ENCODE measurements at places on chromosomes 1 and 21.

- no peak for DNase-seq
Measured at GRCh38 chr1:213931836-213932235, 55.9 kb upstream of the PROX1 start.

DNA sequence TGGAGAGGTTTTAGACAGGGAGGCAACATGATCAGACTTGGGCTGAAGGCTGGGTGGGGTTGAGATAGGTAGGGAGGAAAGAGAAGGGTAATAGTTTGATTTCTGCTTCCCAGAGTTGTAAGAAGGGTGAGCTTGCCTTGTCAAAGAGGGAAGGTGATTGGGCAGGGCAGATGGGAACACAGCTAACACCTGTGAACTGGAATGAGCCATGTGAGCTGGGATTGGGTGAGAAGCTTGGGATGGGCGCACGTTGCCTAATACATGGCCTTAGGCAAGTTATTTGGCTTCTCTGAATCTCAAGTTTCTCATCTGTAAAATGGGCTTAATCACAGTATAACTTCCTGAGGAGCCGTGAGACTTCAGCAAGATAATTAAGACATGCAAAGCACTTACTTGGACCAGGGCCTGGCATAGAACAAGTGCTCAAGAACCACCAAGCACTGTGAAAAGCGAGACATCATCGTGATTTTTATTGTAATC, 33.8 kb upstream of the ID3 start:
- no peak for DNase-seq

GRCh38 chr1:85577419-85578320, 2.9 kb upstream of the CCN1 start:
- DNase-seq, result no peak

DNA sequence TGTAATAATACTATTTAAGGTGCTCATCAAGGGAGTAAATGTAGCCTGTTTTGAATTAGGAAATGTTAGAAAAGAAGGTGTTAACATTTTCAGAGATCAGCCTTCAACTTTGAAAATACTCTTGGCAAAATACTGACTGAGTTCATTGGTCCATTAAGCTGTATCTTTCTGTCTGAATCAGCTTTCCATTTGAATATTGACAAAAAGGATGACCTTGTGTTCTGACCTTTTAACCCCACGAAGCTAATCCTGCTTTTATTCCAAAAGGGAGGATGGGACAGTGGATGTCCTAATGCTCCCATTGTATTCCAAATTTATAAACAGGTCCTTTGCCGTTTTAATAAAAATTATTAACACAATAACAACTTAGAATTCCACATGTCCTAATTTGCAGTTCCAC, 259.7 kb upstream of the NRIP1 start:
- DNase-seq, result no peak

DNA sequence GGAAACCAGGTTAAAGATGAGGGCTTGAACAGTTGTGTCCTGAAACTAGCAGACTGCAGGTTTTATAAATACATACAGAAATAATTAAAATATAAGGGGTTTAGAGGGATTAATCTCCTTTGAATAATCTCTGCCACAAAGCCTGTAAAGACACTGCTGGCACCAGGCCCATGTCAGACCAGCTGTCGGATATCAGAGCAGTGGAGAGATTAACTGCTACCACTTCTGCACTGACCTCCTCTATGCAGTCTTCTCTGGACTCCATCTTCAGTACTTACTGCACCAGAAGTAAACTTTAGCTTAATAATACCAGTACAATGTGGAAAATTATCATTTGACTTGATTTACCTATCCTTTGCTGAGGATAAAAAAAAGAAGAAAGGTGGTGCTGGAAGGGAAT, 128.6 kb downstream of the LHX4 start:
- no peak for DNase-seq

GRCh38 chr1:84785271-84786036, 95.2 kb upstream of the SSX2IP start:
- no peak for DNase-seq

GRCh38 chr1:245690946-245691541, 536.3 kb downstream of the KIF26B start:
- no peak for DNase-seq

GRCh38 chr1:1062348-1063163, 11.6 kb downstream of the RNF223 start:
- DNase-seq, result no peak

DNA sequence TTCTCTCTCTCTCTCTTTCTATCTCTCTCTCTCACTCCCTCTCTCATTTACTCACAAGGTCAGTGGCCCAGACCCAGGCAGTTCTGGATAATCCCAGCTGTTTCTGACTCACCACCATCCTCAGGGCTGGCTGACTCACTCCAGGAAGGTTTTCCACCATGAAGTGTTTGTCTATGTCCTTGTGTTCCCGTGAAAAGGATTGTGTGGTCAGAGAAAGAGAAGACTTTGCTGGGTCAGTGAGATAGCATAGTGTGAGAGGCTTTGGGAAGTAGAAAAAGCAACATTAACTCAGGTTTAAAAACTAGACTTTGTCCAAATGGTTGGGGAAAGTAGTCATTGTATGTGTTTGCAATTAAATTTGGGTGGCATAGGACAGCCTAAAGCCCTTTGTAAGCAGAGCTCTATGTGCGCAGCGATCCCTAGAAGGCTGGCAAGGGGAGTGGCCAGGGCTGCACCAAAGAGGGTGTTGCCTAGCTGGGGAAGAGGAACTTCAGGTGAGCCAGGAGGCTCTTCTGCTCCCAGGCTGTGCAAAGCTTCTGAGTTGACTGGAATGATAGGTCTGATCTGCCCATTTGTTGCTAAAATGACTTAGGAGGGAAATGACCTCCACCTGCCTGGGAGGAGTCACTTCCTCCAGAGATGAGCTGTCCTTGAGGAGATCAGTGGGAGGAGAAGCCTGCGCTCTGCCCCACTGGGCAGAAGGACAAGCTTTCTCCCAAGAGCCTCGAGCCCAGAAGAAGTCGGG, 4.9 kb upstream of the CAPN2 start:
- DNase-seq, result no peak

- no peak for DNase-seq
Measured at GRCh38 chr1:219397511-219397910, 215.4 kb downstream of the ZC3H11B start.

DNA sequence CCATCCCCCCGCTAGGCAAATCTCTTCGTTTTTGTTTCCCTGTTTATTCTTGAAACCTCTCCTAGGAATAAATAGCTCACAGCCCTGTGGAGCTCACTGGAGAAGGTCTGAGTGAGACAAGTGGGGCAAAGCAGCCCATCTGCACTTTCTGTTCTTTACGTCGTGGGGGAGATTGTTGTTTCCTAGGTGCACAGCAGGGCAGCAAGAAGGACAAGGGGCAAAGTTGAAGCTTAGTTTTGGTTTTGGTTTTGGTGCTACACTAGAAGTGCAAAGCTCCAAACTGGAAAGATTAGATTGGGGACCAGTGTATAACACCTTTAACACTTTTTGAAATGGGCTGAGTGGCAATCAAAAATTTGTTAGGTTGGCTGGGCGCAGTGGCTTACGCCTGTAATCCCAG, 76.6 kb downstream of the GPR88 start:
- no peak for DNase-seq

- DNase-seq, result no peak
Measured at GRCh38 chr1:36534711-36535412, 52.1 kb upstream of the CSF3R start.
